ENCODE measurements at places on chromosomes 11 and 22. TPM values are rescaled to one million over a fixed set of nuclear protein-coding genes. Genes with fewer than 3 reads are reported as not detected.
A peak's percentile ranks its signal among the peaks of the same experiment; 100 is the strongest.

Gene ARHGAP20
- total RNA-seq: not detected

Gene C11orf97
- not detected for total RNA-seq

Gene VPREB1
- not detected for total RNA-seq

DNA sequence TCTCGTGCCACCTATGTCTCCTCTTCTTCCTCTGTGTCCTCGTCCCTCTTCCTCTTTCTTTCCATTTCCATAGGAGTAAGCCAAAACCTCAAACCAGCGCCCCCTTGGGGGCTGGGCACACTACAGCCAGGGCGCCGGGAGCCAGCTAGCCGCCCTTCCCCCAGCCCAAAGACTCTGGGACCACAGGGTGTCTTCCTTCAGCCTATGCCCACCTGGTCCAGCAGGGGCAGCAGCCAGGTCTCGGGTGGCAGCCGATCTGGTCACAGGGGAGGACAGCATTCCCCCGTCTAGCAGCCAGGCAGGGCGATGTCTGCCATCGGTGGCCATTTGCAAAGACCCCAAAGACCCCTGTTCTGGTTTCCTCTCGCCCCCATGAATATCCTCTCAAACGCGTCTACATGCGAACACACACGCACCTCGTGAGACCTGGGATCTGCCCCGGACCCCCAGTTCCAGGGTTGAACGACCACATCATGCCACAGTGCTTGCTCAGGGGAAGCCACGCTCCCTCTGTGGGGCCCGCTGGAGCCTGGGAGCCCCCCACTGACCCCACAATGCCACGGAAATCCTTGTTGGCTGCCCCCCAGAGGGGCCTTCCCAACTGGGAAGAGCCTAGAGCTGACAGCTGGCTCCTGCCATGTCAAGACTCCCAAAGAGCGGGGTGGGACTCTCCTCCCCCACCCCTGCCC lies 546.0 kb upstream of the CCDC179 start:
- peak; percentile 3 for DNase-seq

GRCh38 chr11:70339066-70339465 lies 59.3 kb upstream of the CTTN start:
- DNase-seq: no peak

DNA sequence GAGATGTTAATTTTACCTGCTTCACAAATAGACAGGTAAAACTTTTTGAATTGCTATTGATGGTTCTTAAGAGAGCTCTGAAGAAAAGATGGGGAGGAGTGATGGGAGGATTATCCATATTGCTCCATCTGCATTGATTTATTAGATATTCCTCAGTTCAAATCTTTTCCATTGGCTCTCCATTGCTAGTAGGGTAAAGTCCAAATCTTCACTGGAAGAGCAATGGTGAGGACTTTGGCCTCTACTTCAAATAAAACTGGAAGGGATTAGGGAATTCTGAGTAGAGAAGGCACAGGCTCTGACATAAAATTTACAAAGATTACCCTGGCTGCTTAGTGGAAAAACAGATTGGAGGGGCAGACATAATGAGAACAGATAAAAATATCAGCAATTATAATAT lies 1024.1 kb downstream of the LRRC4C start:
- DNase-seq: no peak

DNA sequence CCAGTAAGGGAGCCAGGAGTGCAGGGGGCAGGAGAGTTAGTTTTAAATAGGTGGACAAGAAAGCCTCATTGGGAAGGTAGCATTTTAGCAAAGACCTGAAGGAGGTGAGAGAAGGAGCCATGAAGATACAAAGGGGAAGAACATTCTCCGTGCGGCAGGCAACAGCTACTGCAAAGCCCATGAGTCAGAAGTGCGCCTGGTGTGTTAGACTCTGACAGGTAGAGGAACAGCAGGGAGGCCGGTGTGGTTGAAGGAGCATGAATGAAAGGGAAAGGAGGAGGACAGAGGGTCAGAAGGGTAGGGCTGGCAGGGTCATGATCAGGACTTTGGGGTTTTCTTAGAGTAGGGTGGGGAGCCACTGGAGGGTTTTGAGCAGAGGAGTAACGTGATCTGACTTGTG lies 34.5 kb upstream of the PAMR1 start:
- DNase-seq: no peak

DNA sequence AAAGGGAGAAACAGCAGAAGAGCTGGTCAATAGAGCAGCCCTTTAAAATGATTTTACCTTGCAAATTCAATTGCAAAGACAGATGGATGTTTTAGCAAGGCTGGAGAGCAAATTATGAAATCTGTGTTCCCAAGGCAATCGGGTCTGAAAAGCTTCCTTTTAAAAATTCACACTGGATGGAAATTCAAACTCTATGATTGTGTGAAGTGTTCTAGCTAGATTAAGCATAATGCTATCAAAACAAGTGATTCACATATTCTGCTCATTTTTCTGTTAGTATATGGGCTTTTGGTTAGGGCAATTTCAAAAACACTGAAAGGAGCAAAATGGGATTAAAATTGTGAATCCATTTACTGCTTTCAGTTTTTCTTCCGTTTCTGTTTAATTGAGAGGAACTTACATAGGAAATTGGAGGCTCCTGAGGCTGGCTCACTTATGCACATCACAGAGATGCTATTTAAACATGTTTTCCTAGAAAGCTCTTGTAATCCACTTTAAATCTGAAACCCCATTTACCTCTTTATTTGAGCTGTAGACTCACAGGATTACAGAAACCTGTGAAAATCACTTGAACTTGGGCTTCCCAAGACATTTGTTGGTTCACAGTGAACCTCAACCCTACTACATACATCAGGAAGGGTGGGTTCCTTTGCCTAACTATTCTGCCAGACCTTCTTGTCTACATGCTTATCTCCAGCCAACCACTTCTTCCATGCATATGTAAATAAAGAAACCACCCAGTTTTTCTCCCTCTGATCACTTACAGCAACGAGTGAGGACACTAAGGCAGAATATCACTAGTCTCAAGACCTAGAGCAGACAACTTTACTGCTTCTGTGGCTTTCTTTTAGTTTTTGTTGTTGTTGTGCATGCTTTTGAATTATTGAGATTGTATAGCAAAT lies 201.9 kb upstream of the PITPNB start:
- no peak for DNase-seq

GRCh38 chr11:62341588-62341987 lies 4.3 kb downstream of the ASRGL1 start:
- DNase-seq: no peak

All from SK-MEL-5 (cell line).